Stimulated activated CD4-positive, alpha-beta T cell treated with anti-CD3 and anti-CD28 coated beads, Interleukin-15, amount 100 ng/mL, for 24 hours (primary cell): ENCODE measurements at places on chromosomes 2 and 18.
A peak's percentile ranks its signal among the peaks of the same experiment; 100 is the strongest.

- DNase-seq = no peak
These were observed 213.0 kb downstream of the PHLPP1 start for GRCh38 chr18:62928326-62928725.

DNA sequence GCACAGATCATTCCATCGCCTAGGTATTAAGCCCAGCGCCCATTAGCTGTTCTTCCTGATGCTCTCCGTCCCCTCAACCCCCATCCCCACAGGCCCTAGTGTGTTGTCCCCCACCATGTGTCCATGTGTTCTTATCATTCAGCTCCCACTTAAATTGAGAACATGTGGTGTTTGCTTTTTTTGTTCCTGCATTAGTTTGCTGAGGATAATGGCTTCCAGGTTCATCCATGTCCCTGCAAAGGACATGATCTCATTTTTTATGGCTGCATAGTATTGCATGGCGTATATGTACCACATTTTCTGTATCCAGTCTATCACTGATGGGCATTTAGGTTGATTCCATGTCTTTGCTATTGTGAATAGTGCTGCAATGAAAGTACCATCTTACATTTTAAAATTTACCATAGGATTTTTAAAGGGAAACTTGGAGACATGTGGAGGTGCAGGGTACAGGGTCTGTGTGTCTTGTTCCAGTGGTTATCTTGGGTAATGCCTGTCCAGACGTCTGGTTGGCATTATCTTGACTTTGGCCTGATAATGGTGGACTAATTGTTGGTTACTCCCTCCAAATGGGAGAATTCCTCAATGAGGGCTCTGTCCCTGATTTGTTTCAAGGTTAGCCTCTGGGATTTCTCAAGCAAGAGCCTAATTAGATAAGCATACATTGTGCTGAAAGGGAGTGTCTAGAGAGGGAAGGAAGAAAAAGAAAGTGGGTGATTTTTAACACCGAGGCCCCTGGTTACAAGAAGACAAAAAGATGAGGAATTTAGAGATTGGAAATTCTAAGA lies 21.6 kb downstream of the KLHL23 start:
- DNase-seq = no peak

- no peak for DNase-seq
These were observed 53.9 kb downstream of the RTTN start for GRCh38 chr18:70151614-70152013.

- peak; percentile 69 for DNase-seq
These were observed 114.5 kb downstream of the INSIG2 start for GRCh38 chr2:118202707-118203303.

DNA sequence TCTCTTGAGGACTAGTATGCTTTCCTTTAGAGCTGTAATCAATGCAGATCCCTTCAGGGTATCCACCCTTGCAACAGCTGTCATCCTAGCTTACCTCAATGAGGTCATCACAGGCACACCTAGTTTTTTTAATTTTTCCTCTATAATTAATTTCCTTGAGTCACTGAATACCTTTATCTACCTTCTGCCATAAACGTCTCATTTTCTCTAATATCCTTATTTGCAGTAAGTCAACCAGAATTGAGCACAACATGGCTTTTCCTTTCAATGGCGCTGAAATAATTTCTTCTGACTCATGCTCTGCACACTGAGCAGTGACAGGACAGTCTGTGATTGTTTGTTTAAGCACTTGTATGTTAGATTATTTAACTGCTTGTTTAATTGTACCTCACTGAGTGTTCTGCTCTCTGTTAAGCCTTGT lies 49.4 kb downstream of the ETAA1 start:
- DNase-seq = no peak

DNA sequence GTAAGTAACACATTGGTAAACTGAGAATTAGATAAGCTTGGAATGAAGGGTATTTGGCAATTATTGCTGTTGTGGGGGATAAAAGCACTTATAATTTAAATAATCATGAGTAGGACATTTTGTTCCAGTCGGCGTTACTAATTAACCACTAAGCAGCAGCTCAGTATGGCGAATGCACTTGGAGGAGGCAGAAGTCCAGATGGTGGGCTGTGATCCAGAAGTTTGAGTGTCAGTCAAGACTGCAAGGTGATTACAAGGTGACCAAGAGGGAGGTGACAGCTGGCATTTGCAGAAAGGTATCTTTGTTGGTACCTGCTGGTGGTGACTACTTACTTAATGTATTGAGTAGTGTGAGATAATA lies 643.6 kb upstream of the FAM98A start:
- DNase-seq = no peak

- DNase-seq = peak; percentile 51
These were observed 28.8 kb upstream of the TMEM18 start for GRCh38 chr2:705971-706511.

- no peak for DNase-seq
These were observed 747.5 kb upstream of the RAB6C start for GRCh38 chr2:129231924-129232323.

- peak; percentile 82 for DNase-seq
These were observed 50.3 kb downstream of the ARL4C start for GRCh38 chr2:234446404-234447076.

DNA sequence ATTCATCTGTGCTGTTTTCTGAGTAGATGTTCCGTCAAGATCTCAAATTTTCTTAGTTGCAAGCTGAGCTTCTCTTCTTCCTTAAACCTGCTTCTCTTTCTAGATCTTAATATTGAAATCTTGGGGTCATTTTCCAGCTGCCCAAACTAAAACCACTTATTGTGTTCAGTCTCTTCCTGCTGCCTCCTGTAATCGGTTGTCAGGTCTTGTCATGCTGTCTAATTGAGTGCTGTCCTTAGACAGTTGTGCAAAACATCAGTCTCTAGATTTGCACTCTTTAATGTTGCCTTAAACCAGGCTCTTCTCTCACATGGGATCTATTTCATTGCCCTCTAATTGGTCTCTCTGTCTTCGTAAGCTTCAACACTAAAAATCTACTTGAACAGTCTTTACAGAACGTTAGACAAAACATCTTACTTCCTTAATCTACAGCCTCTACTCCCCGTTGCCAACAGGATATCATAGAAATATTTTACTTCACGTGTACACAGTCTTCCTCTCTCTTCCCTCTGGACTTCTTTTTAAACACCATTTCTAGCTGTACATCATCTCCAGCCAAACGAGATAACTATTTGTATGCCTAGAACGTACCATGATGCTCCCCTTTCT lies 34.9 kb downstream of the GPD2 start:
- no peak for DNase-seq

- no peak for DNase-seq
These were observed 64.7 kb downstream of the RAPH1 start for GRCh38 chr2:203470371-203470770.

- no peak for DNase-seq
These were observed 515.5 kb upstream of the MYT1L start for GRCh38 chr2:2846332-2847208.

GRCh38 chr2:134327367-134327766 lies 73.5 kb downstream of the MGAT5 start:
- DNase-seq = no peak

DNA sequence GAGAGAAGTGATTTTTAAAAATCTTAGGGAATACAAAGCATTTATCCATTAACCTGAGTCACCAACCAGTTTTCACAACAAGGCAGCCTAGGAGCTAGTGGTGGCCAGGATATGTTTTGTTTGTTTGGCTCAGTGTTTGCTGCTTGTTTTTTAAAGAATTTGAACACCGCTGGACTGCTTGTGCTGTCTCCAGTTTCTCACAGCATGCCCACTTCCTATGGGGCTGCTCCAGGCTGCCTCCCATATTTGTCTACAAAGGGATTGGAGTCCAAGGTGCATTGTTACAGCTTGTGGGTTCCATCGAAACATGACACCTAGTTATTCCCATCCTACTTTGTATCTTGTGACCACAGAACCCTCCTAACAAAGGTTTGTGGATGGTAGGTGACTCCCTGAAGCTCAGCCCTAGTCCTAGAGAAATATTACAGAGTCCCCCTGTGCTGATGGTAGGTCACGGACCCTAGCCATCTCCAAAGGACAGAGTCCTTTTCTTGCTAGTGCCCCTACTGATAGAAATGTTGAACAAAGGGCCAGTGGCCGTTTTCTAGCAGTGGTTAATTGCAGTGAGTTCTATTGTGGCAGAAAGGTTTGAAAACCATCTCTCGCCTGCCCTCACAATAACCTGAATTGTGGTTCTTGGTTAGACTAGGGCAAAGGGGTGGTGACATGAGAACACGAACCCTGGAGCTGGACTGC lies 23.2 kb downstream of the GPR39 start:
- DNase-seq = no peak

GRCh38 chr2:18172607-18173006 lies 294.1 kb downstream of the KCNS3 start:
- no peak for DNase-seq

- DNase-seq = no peak
These were observed 109.9 kb upstream of the CTDP1 start for GRCh38 chr18:79569720-79570119.

GRCh38 chr2:68031542-68032160 lies 31.2 kb downstream of the C1D start:
- DNase-seq = no peak

GRCh38 chr2:232088771-232089170 lies 127.3 kb downstream of the DIS3L2 start:
- no peak for DNase-seq

DNA sequence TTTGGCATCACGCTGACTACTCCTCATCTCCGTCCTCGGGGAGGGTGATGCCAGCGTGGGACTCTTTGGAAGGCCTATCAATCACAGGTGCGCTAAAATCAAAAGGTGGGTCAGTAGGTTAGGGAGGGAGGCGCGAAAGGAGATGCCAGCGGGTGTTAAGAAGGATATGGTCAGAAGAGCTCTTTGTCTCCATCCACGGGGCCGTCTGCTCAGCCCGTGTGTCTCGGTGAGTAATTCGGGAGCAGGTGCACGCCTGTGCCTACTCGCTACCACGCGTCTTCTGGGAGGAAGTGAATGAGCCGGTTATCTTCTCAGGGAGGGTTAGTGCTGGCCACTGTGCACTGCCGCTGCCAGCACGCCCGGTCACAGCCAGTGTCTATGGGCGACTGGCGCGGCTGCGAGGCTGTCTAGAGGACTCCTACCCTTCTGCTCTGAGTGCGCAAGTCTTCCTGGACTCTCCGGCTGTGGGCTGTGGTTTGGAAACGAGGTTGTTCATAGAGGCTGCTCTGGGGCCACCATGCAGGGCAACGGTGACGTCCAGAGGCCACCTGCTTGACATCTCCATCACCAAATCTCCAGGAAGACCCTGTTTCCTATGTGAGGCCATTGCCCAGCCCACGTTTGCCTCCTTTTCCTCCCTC lies 153.4 kb downstream of the MBP start:
- DNase-seq = no peak

DNA sequence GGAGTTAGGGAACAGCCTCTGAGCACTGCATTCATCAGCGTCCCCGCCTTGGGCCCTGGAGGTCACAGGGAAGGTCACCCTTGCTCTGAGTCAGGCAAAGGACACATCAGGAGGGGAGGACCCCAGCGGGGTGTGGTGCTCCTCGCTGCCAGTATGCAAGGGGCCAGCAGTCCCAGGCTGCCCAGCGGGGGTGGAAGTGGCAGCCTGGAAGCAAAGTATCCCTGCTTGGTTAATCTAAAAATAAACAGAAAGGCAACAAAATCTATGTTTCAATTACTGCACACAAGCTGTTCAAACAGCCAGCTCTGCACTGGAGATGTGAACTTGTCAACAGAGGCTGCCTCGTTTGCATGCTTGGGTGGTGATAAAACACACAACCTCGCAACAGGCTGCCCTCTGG lies 164.1 kb downstream of the KLHL29 start:
- DNase-seq = no peak

GRCh38 chr2:99559075-99559662 lies 69.4 kb upstream of the REV1 start:
- DNase-seq = peak; percentile 90

GRCh38 chr2:100767224-100767653 lies 52.7 kb upstream of the NPAS2 start:
- no peak for DNase-seq

GRCh38 chr18:31585991-31586390 lies 5.7 kb upstream of the TTR start:
- no peak for DNase-seq

GRCh38 chr18:51716277-51716676 lies 518.8 kb upstream of the MEX3C start:
- DNase-seq = no peak

DNA sequence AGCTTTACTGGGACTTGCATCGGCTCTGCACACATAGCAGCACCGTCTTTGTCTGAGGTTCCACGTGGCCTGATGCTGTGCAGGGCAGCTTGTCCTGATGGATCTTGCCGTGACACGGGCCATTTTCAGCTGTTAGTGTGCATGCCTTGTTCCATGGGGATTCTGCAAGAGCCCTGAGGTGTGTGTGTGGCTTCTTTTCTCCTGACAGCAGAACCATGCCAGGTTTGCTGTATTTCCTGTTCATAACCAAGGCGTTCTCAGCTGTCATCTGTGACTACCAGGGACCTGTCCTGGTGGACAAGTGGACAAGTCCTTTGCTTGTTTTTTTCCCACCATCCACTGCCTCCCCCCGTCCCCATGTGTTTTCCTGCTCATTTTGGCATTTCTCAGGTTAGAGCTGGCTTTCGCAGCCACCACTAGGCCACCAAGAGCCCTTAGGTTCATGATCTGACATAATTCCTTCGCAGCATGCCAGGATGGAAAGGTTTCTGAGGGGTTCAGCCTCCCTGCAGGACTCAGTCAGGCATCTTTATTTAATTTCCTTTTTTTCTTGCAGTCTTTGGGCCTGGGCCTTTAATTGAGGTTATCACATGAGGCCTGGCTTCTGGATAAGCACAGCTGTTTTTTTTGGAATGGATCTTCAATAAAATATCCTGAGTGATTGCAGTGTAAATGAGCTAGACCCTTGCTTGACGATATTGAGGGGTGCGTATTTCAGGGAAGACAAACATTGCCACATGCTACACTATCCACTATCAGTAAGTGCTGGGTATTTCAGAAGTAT lies 139.4 kb downstream of the NCK2 start:
- DNase-seq = no peak

- no peak for DNase-seq
These were observed 148.5 kb downstream of the FMNL2 start for GRCh38 chr2:152483276-152484063.

- peak; percentile 5 for DNase-seq
These were observed 154.6 kb downstream of the LOXHD1 start for GRCh38 chr18:46502444-46502843.

- DNase-seq = no peak
These were observed 70.7 kb upstream of the HNRNPA3 start for GRCh38 chr2:177141866-177142265.

GRCh38 chr2:10016001-10016801 lies 27.1 kb upstream of the KLF11 start:
- no peak for DNase-seq

GRCh38 chr18:34495506-34495905 lies 214.6 kb upstream of the DTNA start:
- DNase-seq = no peak

DNA sequence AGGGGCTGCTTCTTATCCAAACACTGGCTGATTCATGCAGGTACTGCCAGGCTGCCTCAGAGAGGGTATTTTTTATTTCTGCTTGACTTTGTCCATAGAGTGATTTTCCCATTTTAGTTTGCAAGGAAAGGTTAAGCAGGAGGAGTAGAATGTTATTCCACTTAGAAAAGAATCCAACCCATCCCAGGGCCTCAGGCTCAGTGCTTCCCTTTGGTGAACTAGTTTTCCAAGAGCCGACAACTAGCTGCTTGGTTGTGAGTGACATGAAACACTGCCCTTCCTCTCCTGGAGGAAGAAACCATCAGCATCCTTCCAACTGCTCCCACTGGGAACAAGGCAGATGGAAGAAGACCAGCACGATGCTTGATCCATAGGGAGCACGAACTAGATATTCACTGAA lies 58.5 kb downstream of the BCL2 start:
- no peak for DNase-seq
